CD4-positive, alpha-beta T cell treated with Interleukin-1 beta for 1 hour (primary cell): ENCODE measurements at places on chromosomes 5 and 9.

DNA sequence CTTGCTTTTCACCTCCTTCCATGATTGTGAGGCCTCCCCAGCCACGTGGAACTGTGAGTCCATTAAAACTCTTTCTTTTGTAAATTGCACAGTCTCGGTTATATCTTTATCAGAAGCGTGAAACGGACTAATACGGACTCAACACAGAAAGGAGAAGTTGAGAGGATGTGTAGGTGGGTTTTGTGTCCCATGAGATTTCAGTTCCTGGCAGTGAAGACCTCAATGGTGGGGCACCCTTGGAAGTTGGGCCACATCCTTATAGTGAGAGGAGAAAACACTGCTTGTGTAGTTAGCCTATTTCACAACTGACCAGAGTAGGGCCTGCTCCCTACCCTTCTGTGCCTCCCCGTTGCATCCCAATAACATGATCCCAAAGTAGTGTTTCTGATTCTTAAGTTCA is 98.9 kb upstream of the TNC start:
- DNase-seq: no peak

DNA sequence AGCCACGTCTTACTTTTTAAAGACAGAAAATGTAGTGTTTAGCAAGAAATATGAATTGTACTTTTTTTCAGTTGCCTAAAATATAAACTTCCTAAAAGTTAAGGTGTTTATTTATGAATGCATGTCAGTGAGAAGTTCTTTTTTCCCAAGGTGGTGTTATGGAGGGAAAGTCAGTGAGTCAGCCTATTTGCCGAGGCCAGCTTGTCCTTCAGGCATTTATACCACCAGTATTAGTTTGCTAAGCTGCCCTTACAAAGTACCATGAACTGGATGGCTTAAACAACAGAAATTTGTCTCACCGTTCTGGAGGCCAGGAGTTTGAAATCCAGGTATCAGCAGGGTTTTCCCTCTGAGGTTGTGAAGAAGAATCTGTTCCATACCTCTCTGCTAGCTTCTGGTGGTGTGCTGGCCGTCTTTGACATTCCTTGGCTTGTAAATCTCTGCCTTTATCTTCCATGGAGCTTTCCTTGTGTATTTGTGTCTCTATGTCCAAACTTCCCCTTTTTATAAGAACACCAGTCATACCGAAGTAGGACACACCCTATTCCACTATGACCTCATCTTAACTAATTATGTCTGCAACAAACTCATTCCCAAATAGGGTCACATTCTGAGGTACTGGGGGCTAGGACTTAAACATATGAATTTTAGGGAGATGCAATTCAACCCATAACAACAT is 38.4 kb downstream of the PRKACG start:
- DNase-seq: no peak

DNA sequence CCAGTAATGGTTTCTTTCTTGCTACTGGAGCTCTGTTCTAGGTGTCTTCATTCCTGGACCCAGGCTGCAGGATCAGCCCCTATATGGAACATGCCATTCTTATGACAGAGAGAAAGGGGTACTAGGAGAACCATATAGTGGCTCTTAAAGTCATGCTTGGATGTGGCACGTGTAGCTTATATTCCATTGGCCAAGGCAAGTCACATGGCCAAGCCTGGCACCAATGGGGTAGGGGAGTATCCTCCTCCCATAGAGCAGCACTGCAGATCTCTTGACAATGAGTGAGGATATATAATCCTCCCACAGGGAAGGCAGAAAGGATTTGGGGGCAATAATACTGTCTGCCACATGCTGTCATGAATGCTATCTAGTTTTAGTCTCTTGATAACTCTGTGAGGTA is 193.3 kb downstream of the PALM2AKAP2 start:
- no peak for DNase-seq

DNA sequence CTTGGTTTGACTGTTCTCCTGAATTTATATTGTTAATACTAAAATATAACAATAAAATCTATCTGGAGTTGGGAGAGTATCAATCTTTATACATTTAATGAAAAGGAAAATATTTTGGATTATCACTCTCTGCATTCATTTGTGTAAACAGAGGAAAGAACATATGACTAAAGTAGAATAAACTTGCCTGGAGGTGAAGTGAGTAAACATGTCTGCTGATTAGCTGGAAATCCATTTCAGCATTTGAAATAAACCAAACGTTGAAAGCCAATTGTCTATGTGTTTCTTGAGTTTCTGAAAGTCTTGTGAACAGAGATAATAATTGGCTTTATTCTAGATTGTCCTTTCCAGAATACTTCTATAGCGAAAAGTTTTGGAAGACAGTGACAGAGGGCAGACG is 776.2 kb downstream of the SEMA5A start:
- no peak for DNase-seq

- no peak for DNase-seq
Measured at GRCh38 chr9:135714242-135715055, 12.5 kb downstream of the KCNT1 start.

DNA sequence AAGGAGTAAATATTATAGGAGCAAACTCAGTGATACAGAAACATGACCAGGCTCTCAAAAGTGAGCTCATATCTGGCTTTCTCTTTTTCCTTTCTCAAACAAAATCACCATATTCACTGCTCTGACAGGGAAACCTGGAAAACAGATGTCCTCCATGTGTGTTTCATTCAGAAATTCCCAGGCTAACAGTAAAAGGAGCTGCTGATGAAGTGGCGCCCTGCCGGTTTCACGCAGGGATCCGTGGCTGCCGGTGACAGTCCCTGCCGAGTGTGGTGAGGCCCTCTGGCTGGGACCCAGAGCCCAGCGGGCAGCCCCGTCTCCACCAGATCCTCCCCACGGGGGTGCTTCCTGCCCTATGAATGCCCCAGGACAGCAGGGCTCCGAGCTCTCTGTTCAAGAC is 208.1 kb downstream of the GNA14 start:
- DNase-seq: no peak

- DNase-seq: no peak
Measured at GRCh38 chr9:107337676-107338590, 54.9 kb downstream of the RAD23B start.

GRCh38 chr5:438481-438981 is 4.4 kb upstream of the EXOC3 start:
- DNase-seq: no peak

DNA sequence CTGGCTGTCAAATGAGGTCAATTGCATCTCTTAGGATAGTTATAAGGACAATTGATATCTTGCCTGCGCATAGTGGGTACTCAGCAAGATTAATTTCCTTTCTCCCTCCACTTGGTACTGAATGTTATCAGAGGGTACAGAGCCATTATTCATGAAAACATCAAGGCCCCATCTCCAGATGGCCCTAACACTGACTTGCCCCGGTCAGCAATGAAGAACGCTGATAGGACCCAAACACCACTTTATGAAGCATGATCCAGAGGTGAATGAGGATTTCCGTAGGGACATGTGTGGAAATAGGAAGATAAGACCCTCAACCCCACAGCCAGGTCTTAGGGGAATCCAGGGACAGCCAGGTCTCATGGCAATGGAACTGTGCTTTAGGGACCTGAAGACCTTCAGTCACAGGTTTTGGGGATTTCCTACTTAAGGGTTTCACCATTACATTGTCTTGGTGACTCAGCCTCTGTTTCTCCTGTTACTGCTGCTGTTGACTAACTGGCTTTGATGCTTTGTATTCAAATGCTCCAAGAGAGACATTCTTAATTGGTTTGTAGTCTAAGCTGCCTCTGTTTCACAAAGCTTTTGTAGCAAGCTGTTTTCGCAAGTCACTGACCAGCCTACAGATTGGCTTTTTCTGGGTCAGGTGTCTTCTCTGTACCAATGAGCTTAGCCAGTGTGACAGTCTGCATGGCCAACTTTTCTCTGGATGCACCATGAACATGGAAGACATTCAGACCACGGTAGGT is 35.3 kb upstream of the IQGAP2 start:
- DNase-seq: no peak

DNA sequence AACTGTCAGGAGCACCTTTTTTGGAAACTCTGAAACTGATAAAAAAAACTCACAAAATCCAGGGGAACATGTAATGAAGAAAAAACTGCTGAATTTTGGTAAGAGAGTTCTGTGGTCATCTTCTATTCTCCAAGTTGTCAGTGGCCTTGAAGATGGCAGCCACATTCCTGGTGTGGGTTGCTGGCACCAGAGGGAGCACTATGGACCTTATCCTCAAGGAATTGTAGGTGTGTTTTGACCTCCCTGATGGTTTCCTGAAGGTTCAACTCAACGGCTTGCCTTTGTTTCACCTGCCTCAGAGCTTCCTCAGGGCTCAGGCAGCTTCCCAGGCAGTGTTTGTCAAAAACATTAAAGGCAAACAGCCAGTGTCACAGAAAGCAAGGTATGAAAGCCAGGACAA is 2.2 kb upstream of the SLC38A9 start:
- DNase-seq: no peak

DNA sequence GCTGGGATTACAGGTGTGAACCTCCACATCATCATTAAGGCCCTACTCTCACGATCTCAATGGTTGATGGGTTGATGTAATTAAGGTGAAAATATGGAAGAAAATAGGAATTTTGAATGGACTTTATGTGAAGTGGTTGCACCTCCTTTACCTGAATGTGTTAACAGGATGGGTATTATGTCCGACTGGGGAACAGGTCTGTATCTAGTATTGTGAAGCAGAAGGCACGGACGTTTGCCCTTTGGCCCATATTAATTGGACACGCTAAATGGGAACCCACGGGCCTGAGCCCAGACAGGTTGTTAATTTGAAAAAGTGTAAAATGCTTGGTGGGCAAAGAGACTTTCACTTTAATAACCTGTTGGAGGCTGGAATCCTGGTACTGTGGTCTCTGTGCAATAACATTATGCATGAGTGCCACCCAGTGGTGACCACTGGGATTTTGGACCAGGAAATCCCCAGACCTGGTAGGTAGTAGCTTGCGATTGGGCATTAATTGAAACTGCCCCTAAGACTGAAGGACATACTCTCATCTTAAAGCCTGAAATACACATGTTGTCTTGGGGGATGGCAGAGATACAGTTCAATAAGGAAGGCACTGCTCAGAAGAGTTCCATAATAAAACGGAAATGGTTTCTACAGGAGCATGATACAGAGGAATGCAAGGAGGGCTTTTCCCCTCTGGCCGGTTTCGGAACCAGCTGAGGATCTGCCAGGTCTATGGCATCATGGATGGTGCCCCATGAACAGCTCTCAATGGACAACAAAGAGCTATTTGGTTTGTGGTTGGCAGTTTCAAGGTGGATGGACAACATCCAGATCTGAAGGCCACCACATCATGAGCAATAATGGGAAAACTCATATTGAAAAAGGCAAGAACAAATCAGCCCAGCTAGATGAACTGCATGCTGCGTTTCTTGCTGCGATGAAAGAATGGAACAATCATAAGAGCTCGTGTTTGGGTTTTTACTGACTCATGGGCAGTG is 26.2 kb upstream of the BICD2 start:
- peak; percentile 78 for DNase-seq
